Stimulated activated CD4-positive, alpha-beta T cell treated with anti-CD3 and anti-CD28 coated beads, Interleukin-15, amount 100 ng/mL, for 48 hours (primary cell): ENCODE measurements at places on chromosomes 5 and 9.

GRCh38 chr9:71909887-71910649 lies 925 bp downstream of the ABHD17B start:
- no peak for DNase-seq

GRCh38 chr5:79736528-79737514 lies 47.2 kb downstream of the CMYA5 start:
- DNase-seq, result no peak

DNA sequence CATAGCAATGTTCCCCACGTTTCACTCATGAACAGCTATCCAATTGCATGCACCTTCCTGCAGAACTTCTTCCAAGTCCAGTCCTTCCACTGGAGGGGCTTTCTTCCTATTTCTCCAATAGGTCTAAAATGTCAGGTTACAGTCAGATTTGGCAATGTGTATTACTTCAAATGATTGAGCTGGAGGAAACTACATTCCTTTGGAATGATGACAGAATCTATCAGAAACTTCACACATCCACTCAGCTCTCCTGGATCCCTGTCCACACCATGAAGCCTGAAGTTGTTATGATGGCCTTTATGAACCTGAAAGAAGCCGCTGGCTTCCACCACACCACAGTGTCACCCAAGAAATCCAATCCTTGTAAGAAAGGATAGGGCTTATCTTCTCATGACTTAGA lies 32.2 kb downstream of the FBXW2 start:
- no peak for DNase-seq

- peak; percentile 73 for DNase-seq
Measured at GRCh38 chr9:97984188-97985057, 1.3 kb downstream of the ANP32B start.

DNA sequence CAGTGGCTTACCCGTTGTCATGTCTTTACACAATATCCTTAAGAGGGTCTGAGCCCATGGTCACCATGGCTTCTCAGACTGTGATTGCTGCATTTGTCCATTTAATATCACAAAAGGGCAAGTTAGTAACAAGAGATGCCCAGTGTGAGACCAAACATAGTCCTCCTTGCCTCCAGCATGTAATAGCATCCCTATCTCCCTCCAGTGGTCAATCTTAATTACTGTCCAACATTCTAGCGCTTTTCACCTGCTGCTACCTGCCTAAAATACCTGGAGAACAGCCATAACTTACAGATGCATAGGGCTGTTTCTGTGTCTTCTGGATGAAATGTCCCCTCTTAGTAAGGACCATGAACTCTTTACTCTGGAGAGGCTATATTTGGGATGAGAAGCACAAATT lies 267.2 kb upstream of the DAB2 start:
- DNase-seq, result no peak

DNA sequence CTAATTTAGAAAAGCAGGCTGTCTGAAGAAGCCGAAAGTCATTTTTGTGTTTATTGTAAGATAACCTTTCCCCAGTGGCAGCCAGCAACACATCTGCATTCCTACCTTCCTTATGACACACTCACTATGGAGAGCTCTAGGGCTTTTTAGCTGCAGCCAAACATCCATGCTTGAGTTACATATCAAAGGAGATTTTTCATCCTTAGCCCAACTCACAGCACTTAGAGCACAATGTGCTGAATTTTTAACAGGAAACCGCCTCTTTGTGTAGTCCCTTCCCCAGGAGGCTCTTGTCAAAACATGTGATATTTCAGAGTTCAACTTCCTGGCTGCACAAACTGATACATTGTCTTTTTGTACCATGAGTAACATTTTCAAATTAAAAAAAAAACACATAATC lies 379.2 kb downstream of the CTNND2 start:
- DNase-seq, result no peak

GRCh38 chr5:643811-644271 lies 31.7 kb downstream of the CEP72 start:
- no peak for DNase-seq

DNA sequence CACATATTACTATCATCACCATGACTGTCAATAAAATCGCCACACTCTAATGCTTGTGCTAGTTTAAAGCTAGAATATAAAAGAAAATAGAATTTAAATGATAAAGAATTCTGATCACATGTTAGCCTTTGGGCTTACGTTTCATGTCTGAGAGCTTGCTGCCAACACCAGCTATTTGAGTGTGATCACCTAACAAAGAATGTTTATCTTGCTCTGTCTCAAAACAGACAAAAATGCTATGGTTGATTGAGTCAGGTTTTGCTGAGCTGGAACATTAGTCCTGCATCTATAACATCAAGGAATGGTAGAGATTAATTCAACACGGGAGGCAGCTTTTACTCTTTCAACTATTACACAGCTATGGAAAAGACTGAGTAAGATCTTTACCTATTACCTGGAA lies 50.7 kb downstream of the MSX2 start:
- DNase-seq, result no peak

GRCh38 chr5:7668627-7669026 lies 182.3 kb downstream of the CFAP90 start:
- DNase-seq, result no peak

DNA sequence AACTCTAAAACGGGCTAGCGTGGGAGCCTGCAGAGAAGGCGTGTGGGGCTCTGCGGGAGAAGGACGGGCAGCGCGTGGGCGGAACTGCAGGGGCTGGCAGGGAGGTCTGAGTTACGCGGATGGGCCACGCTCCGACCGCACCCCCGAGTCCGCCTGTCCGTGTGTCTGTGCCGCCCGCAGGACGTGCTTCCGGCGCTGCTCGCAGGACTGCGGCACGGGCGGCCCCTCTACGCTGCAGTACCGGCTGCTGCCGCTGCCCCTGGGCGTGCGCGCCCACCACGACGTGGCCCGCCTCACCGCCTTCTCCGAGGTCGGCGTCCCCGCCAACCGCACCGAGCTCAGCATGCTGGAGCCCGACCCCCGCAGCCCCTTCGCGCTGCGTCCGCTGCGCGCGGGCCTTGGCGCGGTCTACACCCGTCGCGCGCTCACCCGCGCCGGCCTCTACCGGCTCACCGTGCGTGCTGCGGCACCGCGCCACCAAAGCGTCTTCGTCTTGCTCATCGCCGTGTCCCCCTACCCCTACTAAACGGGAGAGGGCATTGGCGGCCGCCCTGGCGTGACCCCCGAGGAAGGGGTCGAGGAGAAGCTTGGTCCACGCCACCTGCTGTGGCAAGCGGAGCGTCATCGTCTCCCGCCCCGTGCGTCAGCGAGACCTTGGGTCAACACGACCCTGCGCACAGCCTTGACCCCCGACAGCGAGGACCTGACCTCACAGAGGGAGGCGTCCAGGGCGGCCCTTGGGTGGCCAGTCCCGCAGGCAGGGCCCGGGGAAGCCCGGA lies 11.4 kb upstream of the ASS1 start:
- DNase-seq, result peak; percentile 24

DNA sequence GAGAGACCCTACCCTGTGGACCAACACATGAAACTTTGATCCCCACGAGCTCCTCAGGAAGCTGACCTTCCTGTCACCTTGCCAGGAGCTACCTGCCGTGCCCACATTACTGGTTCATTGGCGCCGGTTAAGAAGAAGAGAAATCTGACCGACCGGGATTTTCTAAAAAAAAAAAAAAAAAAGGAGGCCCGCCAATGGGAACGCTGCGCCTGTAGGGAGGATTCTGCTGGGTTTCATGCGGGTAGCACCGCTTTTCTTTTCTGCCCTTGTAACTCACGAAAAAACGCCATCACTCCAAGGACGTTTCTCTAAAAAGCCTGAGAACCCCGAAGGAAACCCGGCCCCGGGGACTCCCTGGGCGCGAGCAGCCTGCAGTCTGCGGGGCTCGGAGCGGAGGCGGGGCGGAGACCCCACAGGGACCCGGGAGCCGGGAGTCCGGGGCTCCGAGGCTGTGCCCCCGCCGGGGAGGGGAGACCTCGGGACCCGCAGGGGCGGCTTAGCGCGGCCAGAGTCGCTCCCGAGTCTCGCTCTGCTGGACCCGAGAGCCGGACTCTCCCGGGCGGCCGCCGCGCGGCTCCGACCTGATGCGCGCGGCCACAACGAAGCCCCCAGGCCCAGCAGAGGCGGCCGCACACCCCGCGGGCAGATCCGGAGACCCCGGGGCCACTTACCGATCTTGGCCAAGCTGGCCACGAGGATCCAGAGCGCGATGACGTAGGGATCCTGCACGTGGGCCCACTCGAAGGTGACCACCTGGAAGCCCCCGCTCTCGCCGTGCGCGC lies 617 bp downstream of the SLC9A3 start:
- DNase-seq, result no peak

DNA sequence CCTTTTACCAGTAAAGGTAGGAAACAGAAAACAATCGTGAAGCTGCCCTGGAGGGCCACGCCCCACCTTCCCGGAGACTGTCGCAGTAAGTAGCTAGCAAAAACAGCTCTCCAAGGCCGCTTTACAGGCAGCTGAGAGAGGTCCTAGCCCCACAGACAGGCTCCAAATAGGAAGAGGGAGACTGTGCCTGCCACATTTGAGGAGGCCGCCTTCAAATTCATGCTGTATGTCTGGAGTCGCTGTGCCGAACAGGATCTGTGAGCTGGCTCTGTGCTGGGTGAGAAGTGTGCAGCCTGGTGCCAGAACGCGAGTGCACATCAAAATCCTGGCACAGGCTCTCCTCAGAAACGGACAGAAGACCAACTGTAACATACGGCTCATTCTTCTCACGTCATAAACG lies 582.2 kb downstream of the CETN3 start:
- no peak for DNase-seq

GRCh38 chr5:5886812-5887486 lies 464.5 kb downstream of the ICE1 start:
- DNase-seq, result peak; percentile 6

- DNase-seq, result no peak
Measured at GRCh38 chr9:134316449-134317160, 9.7 kb upstream of the RXRA start.

GRCh38 chr5:56734091-56734694 lies 81.2 kb upstream of the MAP3K1 start:
- DNase-seq, result no peak

- DNase-seq, result no peak
Measured at GRCh38 chr9:2354856-2355696, 266.5 kb upstream of the VLDLR start.

- DNase-seq, result no peak
Measured at GRCh38 chr5:109413458-109413857, 3.7 kb upstream of the PJA2 start.

GRCh38 chr5:45793638-45794532 lies 97.7 kb upstream of the HCN1 start:
- DNase-seq, result no peak

- DNase-seq, result no peak
Measured at GRCh38 chr9:79176014-79176697, 395.6 kb upstream of the TLE4 start.

GRCh38 chr9:128409978-128410377 lies 10.7 kb upstream of the CERCAM start:
- DNase-seq, result no peak

- no peak for DNase-seq
Measured at GRCh38 chr5:83345423-83345822, 126.1 kb upstream of the VCAN start.

DNA sequence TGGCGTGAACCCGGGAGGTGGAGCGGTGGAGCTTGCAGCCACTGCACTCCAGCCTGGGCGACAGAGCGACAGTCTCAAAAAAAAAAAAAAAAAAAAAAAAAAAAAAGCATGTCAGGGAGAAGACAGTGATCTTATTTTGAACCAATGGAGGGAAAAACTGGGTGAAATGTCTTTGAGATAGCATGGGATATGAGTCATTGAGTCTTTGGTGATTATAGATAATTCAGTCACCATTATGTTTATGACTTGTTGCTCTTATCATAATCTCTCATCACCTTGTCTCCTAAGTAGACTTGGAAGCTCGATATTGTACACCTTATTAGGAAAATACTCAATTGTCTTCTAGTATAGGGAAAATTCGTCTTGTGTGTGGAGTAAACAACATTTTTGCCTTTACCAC lies 55.1 kb upstream of the KDM4C start:
- DNase-seq, result no peak

- no peak for DNase-seq
Measured at GRCh38 chr9:121021301-121021700, 28.8 kb downstream of the C5 start.

- no peak for DNase-seq
Measured at GRCh38 chr5:68315679-68316271, 100.2 kb downstream of the PIK3R1 start.

- DNase-seq, result no peak
Measured at GRCh38 chr9:133777068-133777791, 39.1 kb upstream of the SARDH start.

DNA sequence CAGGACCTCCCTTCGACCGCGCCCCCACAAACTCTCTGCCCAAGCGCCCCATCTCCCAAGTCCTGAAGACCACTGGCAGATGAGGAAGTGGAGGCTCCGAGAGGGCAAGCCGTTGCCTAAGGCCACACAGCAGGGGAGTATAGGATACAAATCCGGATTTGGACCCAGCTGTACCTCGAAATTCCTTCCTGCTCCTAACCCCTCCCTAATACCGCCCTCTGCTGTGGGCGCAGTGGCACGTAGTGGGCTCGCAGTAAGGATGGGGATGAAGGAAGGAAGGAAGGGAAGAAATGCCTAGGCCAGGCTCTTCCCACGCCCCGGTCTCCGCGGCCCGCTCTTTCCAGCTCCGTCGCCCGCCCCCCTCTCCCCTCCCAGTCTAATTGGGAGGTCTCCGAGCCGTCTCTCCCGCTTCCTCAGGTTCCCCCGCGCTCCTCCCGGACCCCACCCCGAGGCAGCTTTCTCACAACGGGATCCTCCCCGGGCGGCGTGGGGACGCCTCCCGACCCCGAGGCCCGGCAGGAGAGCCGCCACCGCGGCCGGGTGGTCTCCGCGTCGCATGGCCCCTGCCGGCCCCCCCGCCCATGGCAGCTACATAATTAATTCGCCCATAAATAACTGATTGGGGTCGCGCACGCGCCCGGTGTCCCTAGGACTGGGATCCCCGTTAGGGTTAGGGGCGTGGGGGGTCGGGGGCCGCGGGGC lies 138.9 kb downstream of the C9orf50 start:
- DNase-seq, result no peak

DNA sequence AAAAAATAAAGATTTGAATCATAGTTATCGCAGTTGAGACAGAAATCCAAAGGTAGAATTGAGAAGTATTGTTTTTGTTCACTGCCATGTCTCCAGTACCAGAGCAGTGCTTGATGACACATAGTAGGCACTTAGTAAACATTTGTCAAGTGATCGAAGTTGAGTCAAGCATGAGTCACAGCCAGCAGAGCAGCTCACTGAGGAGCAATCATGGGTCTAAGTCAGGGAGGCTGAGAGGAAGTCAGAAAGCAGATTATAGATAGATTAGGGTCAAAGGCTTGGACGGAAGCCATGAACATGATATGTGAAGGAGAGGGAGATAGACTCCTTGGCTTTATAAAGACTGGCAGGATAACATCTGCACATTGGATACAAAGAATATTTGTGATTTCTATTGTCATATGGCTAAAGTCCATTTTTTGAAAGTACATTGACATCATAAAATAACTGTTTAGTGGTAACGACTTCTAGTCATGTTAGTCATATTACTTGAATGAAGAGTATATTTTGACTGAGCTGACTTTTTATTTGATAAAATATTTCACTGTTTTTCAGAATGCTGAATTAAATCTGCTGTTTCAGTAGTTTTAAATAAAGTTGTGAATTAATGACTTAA lies 168.5 kb downstream of the RAB3C start:
- DNase-seq, result peak; percentile 25

GRCh38 chr9:98790842-98791607 lies 5.3 kb downstream of the ANKS6 start:
- no peak for DNase-seq

GRCh38 chr5:91359962-91360609 lies 23.0 kb downstream of the ARRDC3 start:
- no peak for DNase-seq

GRCh38 chr5:72499730-72500129 lies 7.5 kb downstream of the ZNF366 start:
- DNase-seq, result no peak

- DNase-seq, result no peak
Measured at GRCh38 chr9:17776735-17777134, 197.9 kb downstream of the SH3GL2 start.
